ENCODE measurements at places on chromosomes 4 and X.

GRCh38 chrX:576904-577560 is 53.6 kb upstream of the SHOX start:
- no peak for DNase-seq

DNA sequence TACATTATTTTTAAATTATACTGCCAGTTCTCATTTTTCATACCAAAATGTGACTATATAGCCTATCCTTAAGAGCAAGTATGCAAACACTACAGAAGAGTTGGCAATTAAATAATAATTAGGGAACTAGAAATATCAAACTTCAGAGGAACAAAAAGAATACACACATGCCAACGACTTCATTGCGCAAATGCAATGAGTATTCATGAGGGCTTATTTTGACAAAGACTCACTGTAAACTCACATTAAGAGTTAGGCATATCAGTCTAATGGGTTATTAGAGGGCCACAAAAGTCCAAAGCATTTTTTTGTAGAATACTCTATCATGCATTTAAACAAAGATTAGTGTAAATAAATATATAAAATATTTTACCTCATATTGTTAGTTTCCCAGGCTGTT is 31.6 kb downstream of the SLC10A7 start:
- no peak for DNase-seq

GRCh38 chr4:143186212-143186611 is 1.5 kb downstream of the USP38 start:
- DNase-seq, result no peak

- no peak for DNase-seq
Measured at GRCh38 chr4:1898681-1899080, 27.5 kb downstream of the NSD2 start.

DNA sequence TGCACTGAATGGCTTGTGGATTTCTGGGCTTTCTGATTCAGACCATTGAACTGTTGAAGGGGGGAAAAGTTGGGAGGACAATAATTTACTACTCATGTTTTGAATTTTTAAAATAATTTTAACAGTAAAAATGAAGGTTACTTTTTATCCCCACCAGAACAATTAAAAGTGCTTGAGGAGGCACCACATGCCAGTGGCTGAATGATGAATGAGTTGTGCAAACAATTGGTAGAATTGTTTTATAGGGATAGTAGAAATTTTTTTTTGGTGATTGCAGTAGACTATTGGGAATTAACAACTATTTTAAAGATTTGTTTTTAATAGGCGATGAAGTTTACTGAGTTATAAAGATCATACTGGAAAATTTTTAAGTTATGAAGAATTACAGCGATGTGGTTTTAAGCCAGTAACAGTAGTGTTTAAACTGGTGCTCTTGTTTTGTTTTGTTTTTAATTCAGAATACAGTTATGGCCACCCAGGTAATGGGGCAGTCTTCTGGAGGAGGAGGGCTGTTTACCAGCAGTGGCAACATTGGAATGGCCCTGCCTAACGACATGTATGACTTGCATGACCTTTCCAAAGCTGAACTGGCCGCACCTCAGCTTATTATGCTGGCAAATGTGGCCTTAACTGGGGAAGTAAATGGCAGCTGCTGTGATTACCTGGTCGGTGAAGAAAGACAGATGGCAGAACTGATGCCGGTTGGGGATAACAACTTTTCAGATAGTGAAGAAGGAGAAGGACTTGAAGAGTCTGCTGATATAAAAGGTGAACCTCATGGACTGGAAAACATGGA is 2.7 kb downstream of the REST start:
- no peak for DNase-seq

DNA sequence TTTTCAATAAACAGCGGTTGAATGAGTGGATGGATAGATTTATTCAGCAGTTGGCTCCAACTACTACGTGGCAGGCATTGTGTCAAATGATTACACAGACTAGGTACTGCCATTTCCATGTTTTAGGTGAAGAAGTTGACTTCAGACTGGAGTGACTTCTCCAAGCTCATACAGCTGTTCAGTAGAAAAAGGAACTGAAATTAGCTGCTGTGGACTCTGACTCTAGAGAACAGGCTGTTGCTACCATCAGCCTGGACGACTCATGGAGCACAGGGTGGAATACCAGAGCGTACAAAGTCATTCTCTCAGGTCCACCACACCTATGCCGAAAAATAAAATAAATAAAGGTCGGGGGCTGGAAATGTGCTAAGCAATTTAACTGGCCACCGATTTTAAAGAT is 45.3 kb downstream of the TENM3 start:
- DNase-seq, result no peak

DNA sequence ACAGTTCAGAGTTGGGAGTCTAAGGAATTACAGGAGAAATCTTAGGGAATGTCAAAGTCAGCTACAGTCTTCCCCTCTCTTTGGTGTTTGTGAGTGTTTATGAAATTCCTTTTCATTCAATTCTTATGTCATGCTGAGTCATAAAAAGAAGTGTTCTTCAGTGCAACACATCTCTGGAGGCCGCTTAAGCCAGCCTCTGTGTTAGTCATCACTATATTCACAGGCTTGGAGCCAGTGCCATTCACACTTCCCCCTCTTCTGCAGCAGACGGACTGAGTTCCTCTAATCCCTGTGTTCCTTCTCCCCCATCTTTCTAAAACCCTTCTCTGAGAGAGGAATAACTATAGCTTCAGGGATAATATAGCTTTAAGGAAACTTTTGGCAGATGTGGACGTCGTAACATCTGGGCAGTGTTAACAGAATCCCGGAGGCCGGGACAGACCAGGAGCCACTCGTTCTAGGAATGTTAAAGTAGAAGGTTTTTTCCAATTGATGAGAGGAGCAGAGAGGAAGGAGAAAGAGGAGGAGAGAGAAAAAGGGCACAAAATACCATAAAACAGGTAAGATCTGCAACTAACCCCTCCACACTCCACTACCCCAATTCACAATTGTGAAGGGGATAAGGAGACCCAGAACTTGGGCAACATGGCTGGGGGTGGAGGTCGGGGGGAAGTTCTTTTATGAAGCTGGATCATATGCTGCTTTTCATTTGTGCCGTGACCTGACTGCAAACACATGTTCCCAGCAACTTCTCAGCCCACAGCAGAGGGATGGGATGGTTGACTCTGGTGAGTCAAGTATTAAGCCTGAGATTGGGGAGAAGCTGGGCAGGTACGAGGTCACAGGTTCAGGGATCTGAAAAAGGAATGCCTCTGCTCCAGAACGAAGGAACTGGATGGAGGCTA is at the start of gene SRPX2:
TSS of gene SRPX2 (plus strand) at position 244 of the 905 bp plus-strand sequence. CDS start 2,124 bp downstream, outside the sequence.
- DNase-seq, result no peak

DNA sequence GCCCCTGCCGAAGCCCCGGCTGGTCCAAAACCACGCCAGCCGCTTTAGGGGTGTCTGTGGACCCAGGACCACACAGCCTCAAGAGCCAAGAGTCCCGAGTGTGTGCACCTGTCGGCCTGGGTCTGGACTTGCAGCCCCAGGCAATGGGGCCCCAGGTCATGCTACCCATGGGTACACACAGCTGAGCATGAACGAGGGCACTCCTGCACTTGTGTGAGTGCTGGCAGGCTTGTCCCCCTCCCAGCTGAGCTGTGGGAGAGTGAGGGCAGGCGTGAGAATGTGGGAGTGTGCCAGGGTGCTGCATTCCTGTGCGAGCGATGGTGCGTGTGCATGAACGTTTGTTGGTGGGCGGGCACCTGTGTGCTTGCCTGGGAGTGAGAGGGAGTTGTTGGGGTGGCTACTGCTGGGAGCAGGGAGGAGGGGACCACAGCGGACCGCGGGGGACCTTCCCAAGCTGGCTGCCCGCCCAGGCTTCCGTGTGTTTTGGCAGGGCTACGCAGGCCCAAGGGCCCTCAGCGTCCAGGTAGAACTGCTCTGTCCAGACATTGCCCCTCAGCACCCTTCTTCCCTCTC is 30.8 kb downstream of the BLOC1S4 start:
- no peak for DNase-seq

- no peak for DNase-seq
Measured at GRCh38 chr4:102168580-102168979, 176.7 kb downstream of the SLC39A8 start.

GRCh38 chrX:55489314-55490009 is at the start of gene USP51:
USP51 (minus strand) TSS chrX:55489848; CDS start chrX:55488939, 909 bp downstream.
- DNase-seq, result no peak

GRCh38 chr4:15707363-15707715 is 4.5 kb downstream of the BST1 start:
- no peak for DNase-seq

- DNase-seq, result no peak
Measured at GRCh38 chr4:13294961-13295605, 189.1 kb downstream of the RAB28 start.

GRCh38 chrX:108699368-108699767 is 37.0 kb downstream of the IRS4 start:
- no peak for DNase-seq

DNA sequence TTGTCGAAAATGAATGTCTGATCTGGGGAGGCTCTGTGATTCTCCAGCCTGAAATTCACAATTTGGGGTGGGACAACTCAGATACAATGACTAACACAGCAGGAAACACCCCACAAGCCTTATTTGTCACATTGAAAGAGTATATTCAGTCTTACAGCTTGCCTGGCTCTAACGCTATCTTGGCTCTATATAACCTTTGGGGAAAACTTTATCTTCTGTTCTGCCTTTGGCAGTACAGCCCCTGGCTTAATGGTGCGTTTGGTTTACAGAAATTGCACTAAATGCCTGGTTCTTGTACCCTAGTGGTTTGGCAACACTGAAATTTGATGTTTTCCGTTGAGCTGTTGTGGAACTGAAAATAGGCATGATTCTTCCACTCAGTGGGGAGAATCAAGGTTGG is 178.1 kb upstream of the VEGFC start:
- no peak for DNase-seq

- no peak for DNase-seq
Measured at GRCh38 chrX:23435575-23435974, 100.9 kb downstream of the PTCHD1 start.

GRCh38 chr4:1056671-1057402 is 45.4 kb downstream of the FGFRL1 start:
- DNase-seq, result no peak

DNA sequence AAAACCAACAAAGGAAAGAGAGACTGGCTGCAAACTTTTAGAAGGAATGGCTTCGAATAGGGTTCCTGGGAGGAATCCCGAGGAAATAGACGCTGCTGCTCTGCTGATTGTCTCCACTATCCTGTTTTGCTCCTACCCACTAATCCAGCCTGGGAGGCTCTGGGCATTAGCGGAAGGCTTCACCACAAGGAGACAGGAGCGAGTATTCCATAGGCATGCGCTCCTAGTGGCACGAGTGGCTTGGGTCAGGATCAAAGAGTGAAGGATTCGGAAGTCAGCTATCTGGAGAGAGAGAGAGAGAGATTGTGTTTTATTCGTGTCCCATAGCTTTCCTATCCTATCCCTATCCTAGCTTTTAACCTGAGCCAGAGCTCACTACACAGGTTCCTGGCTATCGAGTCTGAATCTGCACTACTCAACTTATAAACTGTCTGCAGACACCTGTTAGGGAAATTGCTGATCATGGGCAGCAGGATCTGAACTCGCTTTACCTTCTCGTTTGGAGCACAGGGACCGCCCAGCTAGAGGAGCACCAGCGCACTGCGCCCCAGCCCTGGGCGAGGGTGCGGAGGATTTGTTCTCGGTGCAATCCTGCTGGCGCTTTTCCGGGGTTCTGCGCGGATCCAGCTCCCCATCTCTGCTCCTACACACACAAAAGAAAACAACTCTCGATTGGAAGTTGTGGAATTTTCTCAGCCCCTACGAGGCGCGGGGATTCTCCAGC is 740 bp upstream of the NPY2R start:
- DNase-seq, result no peak

DNA sequence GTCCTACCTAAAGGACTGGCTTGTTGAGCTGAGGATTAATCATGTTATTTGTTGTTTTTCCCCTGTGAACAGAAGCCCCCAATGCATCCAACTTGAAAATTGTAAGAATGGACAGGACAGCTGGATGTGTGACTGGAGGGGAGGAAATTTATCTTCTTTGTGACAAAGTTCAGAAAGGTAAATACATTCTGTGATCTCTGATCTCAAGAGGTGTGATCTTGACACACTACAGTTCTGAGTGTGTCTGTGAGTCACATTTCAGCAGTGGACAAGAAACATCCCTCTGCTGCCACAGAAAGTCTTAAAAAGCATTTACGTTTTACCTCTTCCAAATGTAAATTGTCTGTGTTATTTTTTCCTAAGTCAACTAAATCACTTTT is 79.3 kb downstream of the NFKB1 start:
- DNase-seq, result no peak

GRCh38 chrX:56733459-56734046 is 4.5 kb downstream of the NBDY start:
- DNase-seq, result peak; percentile 34

GRCh38 chr4:98522636-98523395 is 135.6 kb downstream of the TSPAN5 start:
- no peak for DNase-seq
